Activated naive CD4-positive, alpha-beta T cell (primary cell): ENCODE measurements at places on chromosomes 12 and 14.

GRCh38 chr12:45191239-45191638 lies 24.7 kb upstream of the ANO6 start:
- no peak for DNase-seq

- no peak for DNase-seq
Measured at GRCh38 chr12:122067966-122068365, 10.6 kb upstream of the MLXIP start.

DNA sequence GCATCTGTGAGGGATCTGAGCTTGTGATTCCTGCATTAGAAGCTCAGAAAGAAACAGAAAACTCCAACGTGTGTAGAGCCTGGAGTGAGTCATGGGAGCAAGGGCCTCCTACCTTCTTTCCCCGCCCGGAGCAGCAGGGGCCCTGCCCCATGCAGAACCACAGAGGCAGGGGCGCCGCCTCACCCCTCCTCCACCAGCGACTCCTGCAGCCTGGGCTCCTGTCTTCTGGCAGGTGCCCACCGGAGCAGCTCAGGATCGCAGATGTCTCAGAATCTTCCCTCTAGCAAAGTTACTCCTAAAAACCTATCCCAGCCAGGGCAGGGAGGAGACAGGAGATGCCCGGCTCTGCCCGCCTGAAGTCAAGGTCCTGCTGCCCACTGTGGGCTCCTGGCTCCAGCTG lies 58.7 kb downstream of the STX2 start:
- DNase-seq = no peak

DNA sequence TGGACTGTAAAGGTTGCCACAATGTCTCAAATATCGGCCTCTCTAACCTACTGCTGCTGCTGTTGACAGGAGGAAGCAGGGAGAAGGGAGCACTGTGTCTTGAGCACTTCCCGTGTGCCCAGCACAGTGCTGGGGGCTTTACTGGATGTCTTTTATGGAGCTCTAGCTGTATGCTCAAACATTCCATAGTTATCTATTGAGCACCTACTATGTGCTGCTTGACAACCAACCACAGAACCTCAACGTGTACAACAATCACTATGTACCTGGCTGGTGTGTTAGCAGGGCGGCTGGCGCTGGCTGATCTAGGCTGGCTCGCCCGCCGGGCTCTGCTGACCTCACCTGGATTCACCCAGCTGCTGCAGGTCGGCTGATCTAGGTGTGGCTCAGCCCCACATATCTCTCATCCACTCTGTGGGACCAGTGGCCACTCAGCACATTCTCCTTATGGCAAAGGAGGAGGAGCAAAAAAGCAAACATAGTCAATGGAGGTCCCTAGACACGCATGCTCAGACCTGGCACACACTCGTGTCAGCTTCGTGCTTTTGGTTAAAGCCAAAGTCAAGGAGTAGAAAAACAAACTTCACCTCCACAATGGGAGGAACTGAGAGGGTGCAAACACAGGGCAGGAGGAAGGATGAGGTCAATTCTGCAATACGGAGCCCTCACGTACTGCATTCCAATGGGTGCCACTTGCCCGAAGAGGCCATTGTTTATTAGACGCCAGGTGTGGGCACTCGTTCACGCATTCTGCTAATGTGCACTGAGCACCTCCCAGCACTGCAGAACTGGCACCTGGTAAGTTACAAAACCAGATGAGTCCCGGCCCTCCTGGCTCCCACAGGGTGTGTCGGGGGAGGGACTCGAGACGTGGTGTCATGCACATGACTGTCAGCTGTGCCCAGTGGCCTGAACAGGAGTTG lies 147.2 kb downstream of the SCARB1 start:
- no peak for DNase-seq

- DNase-seq = no peak
Measured at GRCh38 chr12:9797722-9798619, 29.3 kb upstream of the KLRF1 start.
